ENCODE measurements at places on chromosomes 16 and 17.

- no peak for DNase-seq
- no peaks in the 10 kb centered on the region for H3K36me3 ChIP-seq
- no peaks in the 10 kb centered on the region for H3K27me3 ChIP-seq
These were observed 3.9 kb upstream of the SGCA start for GRCh38 chr17:50161911-50162288.

GRCh38 chr16:88940862-88941817 is 35.9 kb downstream of the CBFA2T3 start:
- H3K36me3 ChIP-seq, result no peaks in the 10 kb centered on the region
- H3K4me1 ChIP-seq, result peaks cover 59% of the 10 kb centered on the region
- H3K4me3 ChIP-seq, result peak overlapping the region; percentile 49
- DNase-seq, result peak; percentile 66
- H3K27ac ChIP-seq, result no peak overlapping the region
- no peaks in the 10 kb centered on the region for H3K27me3 ChIP-seq

DNA sequence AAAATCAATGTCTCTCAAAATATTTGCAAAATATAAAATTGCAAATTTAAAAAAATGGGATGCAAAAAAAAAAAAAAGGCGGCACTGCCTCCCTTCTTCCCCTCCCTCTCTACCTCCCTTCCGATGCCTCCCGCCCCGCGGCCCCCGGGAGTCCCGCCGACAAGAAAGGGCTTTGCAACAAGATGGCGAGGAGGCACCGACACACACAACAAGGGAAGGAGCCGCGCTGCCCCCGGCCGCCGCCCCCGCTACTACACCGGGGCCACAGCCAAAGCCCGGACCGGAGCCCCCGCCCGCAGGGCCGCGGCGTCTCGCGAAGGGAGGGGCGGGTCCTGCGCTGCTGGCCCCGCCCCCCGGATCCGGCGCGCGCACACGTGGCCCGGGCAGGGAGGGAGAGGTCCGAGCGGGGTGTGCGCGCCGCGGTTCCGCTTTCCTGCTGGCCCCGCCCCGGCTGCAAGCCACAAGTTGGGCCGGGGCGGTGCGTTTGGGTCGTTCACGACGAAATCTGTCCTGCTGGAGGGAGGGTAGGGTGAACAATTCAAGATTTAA is at the start of gene MNT:
MNT (minus strand) TSS at position 184 of the 549 bp plus-strand sequence. CDS start 348 bp downstream, outside the sequence.
- no peaks in the 10 kb centered on the region for H3K27me3 ChIP-seq
- peak within 1 kb of the TSS; percentile 98 for H3K4me3 ChIP-seq
- H3K4me1 ChIP-seq, result peaks cover 51% of the 10 kb centered on the region
- H3K27ac ChIP-seq, result peak within 1 kb of the TSS; percentile 100
- peak; percentile 98 for DNase-seq
- no peaks in the 10 kb centered on the region for H3K36me3 ChIP-seq

DNA sequence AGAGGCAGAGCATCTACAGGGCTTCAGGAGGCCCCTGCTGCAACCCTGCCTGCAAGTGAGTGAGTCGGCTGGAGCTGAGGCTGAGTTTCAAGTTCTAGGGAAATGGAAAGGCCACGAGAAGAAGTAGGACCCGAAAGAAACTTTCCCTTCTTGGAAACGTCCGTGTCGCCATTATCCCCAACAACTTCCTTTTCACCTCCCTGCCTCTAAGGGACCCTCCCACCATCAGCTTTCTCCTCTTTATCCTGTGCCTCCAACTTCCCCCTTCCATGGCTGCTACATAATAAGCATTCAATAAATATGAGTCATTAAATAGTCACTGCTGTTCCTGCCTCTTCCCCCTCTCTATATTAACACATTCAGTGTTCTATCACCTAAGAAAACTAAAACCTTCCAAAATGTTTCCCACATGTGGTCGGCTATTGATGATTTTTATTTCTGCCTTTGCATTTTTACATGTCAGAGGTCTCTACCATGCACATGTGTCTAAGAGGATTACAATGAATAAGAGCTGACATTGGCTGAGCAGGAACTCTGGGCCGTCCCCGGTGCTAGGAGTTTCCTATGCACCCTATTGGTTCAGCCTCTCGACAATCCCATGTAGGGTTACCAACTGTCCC is 115.9 kb upstream of the TNRC6C start:
- H3K27me3 ChIP-seq, result peaks cover 66% of the 10 kb centered on the region
- H3K4me1 ChIP-seq, result peaks cover 46% of the 10 kb centered on the region
- H3K4me3 ChIP-seq, result no peak overlapping the region
- no peak overlapping the region for H3K27ac ChIP-seq

- no peak overlapping the region for H3K4me3 ChIP-seq
- no peaks in the 10 kb centered on the region for H3K4me1 ChIP-seq
- DNase-seq, result no peak
- H3K27ac ChIP-seq, result no peak overlapping the region
- no peaks in the 10 kb centered on the region for H3K27me3 ChIP-seq
These were observed 67.2 kb downstream of the CDH8 start for GRCh38 chr16:61969077-61969382.

DNA sequence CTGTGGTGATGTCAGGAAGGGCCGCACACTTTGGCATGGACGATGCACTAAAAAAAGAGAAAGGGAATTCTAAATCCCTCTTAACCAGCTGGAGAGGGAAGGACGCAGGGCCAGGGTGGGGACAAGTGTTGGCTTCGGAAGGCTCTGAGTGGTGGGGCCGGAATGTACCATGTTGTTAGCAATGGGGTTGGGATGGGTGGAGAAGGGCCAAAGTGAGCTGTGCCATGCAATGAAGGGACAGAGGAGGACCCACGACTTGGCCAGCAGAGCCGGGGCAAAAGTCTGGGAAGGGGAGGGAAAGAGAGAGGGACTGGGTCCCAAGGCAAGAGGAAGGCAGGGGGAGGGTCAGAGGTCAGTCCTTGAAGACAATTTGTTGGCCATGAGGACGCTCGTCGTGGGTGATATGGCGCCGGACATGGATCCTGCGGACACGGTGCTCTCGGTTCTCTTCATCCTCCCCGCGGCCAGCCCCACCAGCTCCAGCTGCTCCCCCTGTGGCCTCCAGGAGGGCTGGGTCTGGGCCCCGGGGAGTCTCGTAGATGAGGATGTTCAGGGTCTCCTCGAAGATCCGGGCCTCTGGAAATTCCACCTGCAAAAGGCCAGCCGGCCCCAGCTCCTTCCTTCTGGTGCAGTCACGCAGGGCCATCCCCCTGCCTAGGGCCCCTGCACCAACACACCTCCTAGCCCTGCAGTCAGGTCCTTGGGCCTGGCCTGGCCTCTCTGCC is 6.4 kb downstream of the ASPHD1 start:
- peak overlapping the region; percentile 81 for H3K27ac ChIP-seq
- H3K4me3 ChIP-seq, result no peak overlapping the region
- no peaks in the 10 kb centered on the region for H3K36me3 ChIP-seq
- no peak for DNase-seq
- no peaks in the 10 kb centered on the region for H3K27me3 ChIP-seq

GRCh38 chr16:2962334-2963073 is 1.6 kb upstream of the KREMEN2 start:
- H3K27me3 ChIP-seq, result peaks cover 1% of the 10 kb centered on the region
- no peaks in the 10 kb centered on the region for H3K36me3 ChIP-seq
- H3K4me1 ChIP-seq, result peaks cover 20% of the 10 kb centered on the region
- H3K4me3 ChIP-seq, result peak overlapping the region; percentile 48
- H3K27ac ChIP-seq, result no peak overlapping the region
- DNase-seq, result no peak

GRCh38 chr17:81394377-81394920 is 808 bp upstream of the BAHCC1 start:
- peak overlapping the region; percentile 69 for H3K4me3 ChIP-seq
- peaks cover 24% of the 10 kb centered on the region for H3K27me3 ChIP-seq
- peaks cover 20% of the 10 kb centered on the region for H3K4me1 ChIP-seq
- DNase-seq, result no peak
- peak overlapping the region; percentile 59 for H3K27ac ChIP-seq

DNA sequence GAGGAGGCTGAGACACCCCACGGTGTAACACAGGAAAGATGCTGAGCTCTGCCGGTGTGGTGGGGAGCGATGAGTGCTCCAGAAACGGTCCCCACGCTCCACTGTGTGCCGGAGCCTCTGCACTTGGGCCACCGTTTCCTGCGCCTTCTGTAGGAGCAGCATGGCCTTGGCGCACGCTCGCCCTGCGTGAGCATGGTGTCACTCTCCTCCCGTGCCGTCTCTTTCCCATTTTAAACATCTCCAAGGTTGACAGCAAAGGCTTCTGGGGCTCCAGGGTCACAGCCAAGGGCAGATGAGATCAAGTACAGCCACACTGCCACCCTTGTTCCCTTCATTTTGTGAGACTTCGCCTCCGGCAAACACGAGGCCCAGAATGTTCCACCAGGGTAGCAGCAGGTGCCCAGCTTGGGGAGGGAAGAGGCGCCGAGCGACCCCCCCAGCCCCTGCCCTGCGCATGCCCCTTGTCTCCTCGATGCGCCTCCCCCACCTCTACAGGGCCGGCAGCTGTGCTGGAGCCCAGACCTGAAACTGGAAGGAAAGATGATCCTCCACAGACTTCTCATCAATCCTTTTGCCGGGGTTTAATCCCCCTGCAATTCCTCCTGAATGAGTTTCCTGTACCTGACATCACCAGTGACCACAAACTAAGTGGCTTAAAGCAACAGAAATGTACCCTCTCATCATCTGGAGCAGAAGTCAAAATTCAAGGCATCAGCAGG is 19.9 kb upstream of the OSGIN1 start:
- H3K4me3 ChIP-seq, result no peak overlapping the region
- peaks cover 4% of the 10 kb centered on the region for H3K4me1 ChIP-seq
- H3K27ac ChIP-seq, result no peak overlapping the region
- no peak for DNase-seq

DNA sequence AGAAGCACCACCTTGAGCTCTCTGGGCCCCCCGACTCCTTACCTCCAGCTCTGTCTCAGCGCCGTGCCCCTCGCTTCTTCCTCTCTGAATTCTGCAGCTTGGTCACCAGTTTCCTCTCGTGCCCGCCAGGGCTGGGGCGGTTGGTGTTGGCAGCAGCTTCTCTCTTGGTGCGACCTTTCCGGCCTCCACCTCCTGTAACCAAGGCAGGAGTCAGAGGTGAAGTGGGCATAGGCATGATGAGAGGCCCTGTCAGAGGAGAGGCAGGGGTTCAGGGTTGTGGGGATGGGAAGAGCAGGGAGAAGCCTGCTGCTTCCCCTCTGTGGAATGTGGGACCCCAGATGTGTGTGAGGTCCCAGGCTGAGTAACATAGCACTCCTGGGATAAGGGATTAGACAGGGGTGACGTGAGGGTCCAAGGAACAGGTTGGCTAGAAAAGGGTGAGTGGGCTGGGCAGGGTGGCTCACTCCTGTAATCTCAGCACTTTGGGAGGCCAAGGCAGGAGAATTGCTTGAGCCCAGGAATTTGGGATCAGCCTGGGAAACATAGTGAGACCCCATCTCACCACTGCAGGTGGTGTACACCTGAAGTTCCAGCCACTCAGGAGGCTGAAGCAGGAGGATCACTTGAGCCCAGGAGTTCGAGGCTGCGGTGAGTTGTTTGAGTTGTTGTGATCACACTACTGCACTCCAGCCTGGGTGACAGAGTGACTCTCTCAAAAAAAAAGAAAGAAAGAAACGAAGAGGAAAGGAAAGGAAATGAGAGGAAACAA is 626 bp downstream of the NUPR1 start:
- peaks cover 30% of the 10 kb centered on the region for H3K27me3 ChIP-seq
- H3K4me3 ChIP-seq, result no peak overlapping the region
- no peaks in the 10 kb centered on the region for H3K36me3 ChIP-seq
- H3K27ac ChIP-seq, result peak overlapping the region; percentile 67

GRCh38 chr17:4365628-4366326 is 698 bp downstream of the UBE2G1 start:
- H3K36me3 ChIP-seq, result no peaks in the 10 kb centered on the region
- no peak overlapping the region for H3K27ac ChIP-seq
- no peak for DNase-seq
- peaks cover 46% of the 10 kb centered on the region for H3K4me1 ChIP-seq
- H3K4me3 ChIP-seq, result peak overlapping the region; percentile 89

DNA sequence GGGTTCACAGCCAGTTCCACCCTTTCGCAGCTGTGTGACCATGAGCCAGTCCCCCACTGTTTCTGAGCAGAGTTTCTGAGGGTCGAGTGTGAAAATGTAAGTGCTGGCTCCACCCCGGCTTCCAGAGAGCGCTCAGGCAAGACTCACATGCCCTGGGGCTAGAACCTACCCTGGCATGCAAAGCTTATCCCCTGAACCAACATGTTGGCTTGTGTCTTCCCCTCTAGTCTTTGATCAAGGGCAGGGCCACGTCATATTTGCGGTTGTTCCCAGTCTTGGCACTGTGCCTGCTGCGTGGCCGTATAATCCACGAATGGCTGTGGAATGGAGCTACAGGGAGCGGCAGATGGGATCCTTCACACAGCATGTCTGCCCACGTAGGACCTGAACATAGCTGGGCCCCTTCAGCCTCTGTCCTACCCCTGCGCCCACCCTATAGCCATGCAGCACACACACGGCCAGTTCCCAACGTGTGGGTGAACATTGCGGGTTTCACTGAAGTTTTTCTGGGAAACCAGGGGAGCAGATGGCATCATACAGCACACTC is 84.8 kb downstream of the MRM1 start:
- no peaks in the 10 kb centered on the region for H3K36me3 ChIP-seq
- H3K4me3 ChIP-seq, result no peak overlapping the region
- no peak overlapping the region for H3K27ac ChIP-seq
- peaks cover 42% of the 10 kb centered on the region for H3K27me3 ChIP-seq

- no peak overlapping the region for H3K4me3 ChIP-seq
- DNase-seq, result no peak
- H3K36me3 ChIP-seq, result no peaks in the 10 kb centered on the region
- H3K27ac ChIP-seq, result no peak overlapping the region
These were observed 143.3 kb downstream of the PARN start for GRCh38 chr16:14486520-14487303.

- H3K4me1 ChIP-seq, result peaks cover 95% of the 10 kb centered on the region
- no peaks in the 10 kb centered on the region for H3K36me3 ChIP-seq
- H3K27me3 ChIP-seq, result peaks cover 5% of the 10 kb centered on the region
- DNase-seq, result no peak
These were observed 43.4 kb downstream of the ANKRD11 start for GRCh38 chr16:89446975-89447293.

DNA sequence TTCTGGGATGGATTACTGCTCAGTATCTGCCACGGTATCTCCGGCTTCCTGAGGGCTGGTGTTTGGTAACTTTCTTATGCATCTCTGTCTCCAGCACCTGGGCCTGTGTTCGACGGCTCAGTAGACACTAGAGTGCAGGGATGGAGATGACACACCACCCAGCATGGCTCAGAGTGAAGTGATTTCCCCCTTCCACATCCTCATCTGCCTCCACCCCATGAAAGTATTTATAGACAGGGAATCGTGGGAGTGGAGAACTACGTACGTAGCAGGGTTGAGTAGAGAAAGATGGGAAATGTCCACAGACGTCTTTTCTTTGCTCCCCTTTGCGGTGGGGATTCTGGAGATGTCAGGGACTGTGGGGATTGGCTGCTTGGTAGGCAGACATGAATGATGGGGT is 11.8 kb upstream of the SLC25A19 start:
- no peaks in the 10 kb centered on the region for H3K27me3 ChIP-seq
- peaks cover 14% of the 10 kb centered on the region for H3K4me1 ChIP-seq
- H3K4me3 ChIP-seq, result peak overlapping the region; percentile 54
- H3K36me3 ChIP-seq, result no peaks in the 10 kb centered on the region
